ENCODE measurements at places on chromosomes 16 and 17.

DNA sequence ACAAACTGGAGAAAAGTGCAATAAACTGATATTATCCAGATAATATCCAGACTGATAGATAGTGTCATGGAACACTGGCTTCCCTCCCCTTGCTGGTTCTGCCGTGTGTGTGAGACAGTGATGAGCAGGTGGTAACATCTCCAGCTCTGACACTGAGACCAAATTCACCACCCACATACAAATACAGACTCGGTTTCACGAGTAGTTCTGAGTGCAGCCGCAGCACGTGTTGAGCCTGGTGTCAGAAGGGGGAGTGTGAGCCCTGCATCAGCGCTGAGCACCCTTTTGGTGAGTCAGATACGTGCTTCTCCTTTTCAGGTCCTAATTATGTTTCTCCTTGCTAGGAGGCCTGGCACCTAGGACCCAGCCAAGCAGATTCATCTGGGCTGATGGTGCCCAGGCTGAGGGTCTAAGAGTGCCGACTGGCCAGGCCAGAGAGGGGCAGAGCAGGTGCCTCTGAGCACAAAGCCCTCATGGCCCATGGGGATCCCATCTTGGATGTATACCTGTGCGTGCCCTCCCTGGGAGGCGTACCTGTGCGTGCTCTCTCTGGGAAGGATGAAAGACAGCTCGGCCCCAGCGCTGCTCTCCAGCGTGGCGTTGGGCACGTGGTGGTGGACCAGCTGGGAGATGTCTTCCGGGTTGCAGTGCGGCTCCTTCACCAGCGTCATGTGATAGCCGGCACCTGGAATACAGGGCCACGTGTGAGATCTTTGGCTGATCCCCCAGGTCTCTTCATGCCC is 27.3 kb upstream of the RNPS1 start:
- no peak for DNase-seq

GRCh38 chr17:30717291-30718098 is 107.0 kb downstream of the CRLF3 start:
- DNase-seq: no peak

DNA sequence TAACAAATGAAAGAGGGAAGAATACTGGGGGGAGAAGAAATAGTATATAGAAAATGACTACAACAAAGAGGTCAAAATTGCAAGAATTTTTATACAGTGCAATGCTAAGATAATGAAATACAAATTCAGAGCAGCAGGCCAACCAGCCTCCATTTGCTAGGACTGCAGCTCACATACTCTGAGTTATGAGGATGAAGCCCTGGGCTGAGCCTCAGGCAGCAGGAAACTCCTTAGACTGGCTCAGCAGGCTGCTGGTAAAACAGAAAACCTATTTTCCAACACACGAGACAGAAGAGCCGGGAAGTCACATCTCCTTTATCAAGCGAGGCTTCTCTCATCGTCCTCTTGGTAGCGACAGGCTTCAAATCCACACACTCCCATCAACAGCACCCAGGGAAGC is 296.5 kb downstream of the SLC39A11 start:
- no peak for DNase-seq

DNA sequence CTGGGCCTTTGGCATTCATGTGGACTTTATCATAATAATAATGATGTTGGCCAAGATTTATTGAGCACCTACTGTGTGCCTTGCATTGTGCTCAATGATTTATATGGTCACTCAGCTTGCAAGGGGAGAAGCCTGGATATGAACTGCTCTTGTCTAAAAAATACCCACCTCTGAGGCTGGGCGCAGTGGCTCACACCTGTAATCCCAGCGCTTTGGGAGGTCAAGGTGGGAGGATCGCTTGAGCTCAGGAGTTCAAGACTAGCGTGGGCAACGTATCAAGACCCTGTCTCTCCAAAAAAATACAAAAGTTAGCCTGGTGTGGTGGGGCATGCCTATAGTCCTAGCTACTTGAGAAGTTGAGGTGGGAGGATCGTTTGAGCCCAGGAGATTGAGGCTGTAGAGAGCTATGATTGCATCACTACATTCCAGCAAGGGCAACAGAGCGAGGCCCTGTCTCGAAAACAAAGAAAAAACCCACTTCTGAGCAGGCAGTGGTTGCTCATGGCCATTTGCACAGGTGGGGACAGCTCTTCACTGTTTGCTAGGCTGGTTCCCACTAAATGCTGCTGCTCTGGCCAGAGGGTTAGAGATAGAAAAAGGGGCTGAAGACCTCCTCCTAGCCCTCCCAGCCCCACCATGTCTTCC is 4.3 kb upstream of the ADGRG1 start:
- no peak for DNase-seq

DNA sequence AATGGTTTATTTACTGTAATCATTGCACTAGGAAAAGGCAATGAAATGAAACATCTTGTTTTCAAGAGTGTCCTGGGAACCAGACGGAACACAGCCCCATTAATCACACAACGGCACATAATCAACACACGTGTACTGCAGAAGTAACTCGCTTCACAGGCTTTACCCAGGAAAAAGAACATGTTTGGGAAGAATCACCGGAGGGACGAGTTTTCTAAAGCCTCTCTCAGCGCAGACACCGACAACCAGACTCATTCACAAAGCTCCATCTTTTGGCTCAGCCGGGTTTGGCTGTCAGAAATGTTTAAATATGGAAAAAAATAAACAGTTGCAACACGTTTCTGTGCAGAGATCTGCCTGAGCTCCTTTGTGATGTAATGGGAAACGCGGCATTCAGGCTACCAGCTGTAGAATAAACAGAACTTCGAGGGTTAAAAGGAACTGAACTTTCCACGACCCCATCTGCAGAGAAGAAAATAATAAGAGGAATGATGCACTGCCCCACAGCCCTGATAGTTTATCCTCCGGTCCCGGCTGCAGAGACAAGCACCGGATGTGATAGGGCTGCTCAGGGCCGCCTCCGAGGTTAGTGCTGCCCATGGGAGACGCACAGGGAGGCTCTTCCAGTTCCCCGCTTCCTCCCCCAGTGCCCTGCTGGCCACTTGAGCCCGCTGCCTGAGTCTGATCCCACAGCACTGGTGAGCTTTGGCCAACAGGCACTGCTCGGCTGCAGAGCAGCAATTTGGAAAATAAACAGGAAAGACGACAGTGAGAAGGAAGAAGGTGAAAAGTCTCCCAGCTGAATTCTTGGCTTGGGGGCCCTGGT is 119.8 kb downstream of the HIC1 start:
- no peak for DNase-seq

DNA sequence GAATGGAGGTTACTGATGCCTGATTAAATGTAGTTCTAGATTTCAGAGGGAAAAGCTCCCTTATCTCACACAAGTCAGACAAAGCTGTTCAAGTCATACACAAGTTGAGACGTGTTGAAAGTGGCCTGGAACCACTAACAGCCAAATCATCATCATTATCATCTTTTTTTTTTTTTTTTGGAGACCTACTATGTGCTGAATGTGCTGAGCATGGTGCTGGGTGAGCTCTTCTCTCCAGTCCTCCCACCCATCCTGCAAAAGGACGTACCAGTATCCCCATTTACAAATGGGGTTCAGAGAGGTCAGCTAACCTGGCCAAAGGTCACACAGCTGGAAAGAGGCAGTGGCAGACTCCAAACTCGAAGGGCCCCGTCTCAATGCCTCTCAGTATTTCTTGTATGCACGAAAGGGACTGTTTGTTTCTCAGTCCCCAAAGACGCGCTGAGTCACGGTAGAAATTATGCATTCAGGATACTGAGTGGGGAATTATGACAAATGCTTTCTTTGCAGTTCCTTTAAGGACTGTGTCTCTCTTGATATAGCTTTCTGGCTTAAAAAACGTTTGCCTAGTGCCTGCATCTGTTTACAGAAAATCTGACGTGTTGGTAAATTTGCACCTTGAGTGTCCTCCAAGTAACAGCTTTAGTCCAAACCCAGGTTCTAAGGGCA is 235.5 kb downstream of the XYLT1 start:
- no peak for DNase-seq

GRCh38 chr17:61410141-61411010 is 10.7 kb downstream of the TBX2 start:
- no peak for DNase-seq

DNA sequence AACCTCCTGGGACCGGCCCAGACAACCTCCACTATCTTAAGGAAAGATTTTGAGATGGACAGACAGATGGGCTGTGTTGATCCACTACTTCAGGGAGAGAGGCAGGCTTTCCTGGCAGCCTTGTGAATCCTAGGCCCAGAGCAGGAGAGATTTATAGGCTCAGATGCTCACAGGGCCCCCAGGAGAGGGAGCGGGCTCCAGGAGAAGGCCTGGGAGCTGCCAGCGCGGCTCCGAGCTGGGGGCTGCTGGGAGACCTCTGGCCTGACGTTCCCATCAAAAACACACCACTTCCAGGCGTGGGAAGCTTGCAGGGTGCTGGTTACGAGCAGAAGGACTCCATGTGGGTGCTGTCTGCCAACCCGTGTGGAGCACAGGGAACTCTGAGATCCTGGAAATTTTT is 53.2 kb downstream of the MYH11 start:
- DNase-seq: no peak

DNA sequence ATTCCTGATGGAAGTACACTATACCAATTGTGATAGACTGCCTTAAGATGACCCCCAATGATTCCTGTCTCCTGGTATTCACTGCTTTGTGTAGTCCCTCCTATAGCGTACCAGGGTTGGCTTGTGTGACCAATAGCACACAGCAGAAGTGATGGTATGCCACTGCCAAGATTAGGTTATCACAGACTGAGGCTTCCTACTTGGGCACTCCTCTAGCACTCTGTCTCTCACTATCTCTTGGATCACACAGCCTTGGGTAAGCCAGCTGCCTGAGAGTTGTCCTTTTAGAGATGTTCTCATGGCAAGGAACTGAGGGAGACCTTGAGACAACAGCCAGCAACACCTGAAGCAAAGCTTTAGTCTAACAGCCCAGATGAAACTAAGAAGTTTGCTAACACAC is 12.7 kb upstream of the AMFR start:
- no peak for DNase-seq

DNA sequence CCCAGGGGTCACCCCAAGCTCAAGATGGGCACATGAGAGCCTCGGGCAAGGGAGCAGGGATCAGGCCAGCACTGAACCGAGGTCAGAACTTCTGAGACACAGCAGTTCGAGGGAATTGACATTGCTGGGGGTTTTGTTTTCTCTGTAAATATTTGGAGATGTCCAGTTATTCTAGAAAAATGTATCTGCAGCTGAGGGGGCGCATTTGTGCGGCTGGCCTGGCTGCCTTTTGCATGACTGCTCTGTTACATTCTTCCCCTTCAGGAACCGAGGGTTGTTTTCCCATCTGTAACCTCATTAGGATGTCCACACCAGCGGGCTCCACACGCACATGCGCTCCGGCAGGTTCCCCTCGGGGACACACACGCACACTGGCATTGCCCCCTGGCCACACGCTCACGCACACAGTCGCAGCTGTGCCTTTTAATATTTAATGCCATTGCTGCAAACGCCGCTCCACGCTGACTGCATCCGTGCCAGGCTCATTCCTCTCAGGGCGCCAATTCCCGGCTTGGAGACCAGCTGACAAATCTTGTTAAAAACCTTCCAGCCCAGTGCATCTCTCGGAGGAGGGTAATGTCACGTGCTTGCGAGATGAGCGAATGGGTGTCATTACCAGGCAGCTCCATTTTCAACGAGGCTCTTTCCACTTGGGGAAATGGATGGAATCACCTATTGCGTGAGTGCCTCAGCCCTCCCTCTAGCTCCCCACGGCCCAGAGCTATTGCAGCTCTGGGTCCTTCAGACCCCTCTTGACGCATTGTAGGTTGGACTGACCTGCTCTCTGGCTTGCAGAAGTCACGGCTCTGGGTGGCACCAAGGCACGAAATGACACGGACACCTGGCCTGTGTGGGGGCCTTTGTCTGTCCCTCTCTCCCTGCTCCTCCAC is 13.1 kb downstream of the CCR7 start:
- no peak for DNase-seq

DNA sequence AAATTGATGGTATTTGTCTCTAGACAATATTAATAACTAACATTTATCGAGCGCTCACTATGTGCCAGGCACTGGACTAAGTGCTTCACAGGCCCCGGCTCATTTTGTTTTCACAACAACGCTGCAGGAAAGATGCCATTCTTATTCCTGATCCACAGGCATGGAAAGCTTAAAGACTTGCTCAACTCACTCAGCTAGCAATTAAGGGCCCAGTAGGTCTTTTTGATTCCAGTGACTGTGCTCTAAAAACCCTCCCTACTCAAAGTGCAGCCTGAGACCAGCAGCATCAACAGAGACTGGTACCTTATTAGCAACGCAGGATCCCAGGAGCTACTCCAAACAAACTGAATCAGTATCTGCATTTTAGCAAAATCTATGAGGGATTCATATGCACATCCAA is 35.3 kb downstream of the CUEDC1 start:
- no peak for DNase-seq

- DNase-seq: no peak
Observed at GRCh38 chr17:83191388-83192160, 112.2 kb downstream of the METRNL start.

- DNase-seq: no peak
Observed at GRCh38 chr16:24759006-24759405, 29.6 kb downstream of the TNRC6A start.

GRCh38 chr16:8005096-8005860 is 585.0 kb downstream of the TMEM114 start:
- DNase-seq: no peak

DNA sequence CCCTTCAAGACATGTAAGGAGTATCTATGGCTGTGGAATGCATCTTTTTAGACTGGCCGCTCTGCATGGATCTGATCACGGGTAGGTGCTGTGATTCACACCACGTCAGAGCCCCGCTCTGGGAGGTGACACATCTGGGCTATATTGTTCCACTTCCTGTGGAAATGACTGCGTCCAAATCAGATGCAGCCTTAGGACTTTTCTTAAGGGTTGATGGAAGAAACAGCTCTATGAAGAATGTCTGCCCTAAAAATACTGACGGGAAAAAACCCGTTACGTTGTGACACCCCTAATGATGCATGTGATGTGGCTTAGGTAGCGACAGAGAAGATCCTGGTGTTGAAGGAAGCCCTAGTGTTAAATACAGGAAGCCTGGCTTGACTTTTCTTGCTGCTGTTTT is 12.2 kb downstream of the BANP start:
- no peak for DNase-seq

DNA sequence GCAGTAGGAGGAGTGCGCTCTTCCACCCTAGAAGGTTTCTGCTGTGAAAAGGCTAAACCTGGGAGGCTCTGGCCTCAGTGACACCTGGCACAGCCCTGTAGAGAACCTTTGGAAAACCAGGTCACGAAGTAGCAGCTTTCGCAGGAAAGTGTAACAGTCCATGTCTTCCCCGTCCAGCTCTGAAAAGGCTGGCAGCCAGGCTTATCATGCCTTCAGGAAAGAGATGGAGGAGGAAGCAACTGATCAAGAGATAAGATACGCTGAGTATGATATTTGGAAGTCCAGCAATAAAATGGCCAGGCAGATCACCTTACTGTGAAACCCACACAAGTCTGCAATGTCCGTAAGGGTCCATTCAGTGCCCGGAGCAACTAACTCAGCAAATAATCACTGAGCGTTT is 22.3 kb downstream of the TUBD1 start:
- DNase-seq: no peak

DNA sequence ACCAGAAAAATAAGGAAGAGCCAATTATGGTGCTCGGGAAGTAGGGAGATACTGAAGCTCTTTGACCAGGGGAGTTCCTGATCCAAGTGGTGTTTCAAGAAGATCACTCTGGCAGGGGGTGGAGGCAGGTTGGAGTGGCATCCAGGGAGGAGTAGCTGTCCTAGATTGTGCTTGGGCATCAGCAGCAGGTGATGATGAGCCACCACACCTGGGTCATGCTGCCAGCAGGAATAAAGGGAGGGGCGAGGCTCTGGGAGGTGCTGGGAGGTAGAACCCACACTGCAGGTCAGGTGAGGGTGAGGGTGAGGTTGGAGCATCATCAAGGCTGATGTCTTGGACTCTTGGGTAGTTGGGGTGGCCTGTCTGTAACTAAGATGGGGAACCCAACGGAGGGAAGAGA is 35.4 kb upstream of the ADGRG1 start:
- no peak for DNase-seq

All from NCI-H2081 (cell line).